ENCODE measurements at places on chromosomes 13 and 19.
A peak's percentile ranks its signal among the peaks of the same experiment; 100 is the strongest.

DNA sequence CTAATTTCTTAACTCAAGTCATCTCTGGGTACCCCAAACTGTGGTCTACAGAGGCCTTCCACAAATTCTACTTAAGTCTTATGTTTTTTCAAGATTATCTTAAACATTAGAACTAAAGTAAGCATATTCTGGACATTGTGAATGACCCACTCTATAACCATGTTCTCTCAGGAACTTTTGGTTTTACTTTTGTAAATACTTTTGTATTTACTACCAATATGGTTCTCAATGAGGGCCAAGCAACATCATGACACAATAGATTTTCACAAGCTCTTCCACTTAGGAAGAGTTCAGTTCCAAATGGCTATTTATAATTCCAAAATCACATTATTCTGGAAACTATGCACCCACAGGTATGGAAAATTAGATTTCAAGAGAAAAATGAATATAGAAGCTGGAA is 10.8 kb downstream of the DIAPH3 start:
- no peak for DNase-seq
- no peaks in the 10 kb centered on the region for H3K27me3 ChIP-seq
- H3K4me3 ChIP-seq = no peak overlapping the region
- peaks cover 13% of the 10 kb centered on the region for H3K4me1 ChIP-seq
- H3K27ac ChIP-seq = no peak overlapping the region

DNA sequence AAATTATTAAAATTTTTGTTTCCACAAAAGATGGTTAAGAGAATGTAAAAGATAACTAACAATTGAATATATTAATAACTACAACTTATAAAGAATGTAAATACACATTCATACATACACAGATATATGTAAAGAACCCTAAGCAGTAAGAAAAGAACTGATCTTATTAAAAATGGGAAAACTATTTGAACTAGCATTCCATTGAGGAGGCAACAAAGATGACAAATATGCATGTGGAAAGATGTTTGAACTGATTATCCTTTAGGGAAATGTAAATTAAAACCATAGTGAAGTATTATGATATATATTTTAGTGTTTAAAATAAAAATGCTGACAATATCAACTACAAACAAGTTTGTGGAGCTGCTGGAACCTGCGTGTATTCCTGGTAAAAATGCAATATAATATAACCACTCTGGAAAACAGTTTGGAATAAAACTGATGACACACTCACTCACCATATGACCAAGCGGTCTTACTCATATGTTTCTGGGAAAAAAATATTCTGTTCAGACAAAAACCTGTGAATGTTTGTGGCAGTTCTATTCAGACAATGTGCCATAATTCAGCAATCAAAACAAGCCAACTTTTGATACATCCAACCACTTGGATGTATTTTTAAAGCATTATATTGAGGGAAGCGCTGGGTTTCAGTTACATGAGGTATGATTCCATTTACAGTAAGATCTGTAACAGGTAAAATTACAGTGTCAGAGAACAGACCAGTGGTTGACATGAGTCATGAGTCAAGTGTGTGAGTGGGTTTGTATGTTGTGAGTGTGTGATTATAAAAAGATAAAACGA is 694.4 kb upstream of the SLITRK5 start:
- no peak overlapping the region for H3K27ac ChIP-seq
- no peaks in the 10 kb centered on the region for H3K36me3 ChIP-seq
- no peak overlapping the region for H3K4me3 ChIP-seq

DNA sequence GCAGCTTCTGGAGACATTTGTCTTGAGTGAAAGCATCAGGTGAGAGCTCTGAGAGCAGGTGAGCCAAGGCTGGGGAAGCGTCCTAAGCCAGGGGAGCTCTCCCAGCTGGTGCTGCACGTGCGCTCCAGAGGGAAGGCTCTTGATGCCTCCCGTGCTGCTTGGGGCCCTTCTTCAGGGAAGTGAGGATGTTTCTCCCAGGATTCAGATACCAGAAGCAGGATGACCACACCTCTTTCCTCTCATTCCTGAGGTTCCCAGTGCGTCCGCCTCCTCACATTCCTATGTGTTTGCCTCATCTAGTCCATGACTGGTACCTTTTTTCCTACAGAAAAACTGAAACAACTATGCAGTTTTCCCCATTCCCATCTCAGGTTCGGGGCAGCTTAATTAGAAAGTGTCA is 231.0 kb upstream of the IRS2 start:
- H3K36me3 ChIP-seq = no peaks in the 10 kb centered on the region
- H3K4me1 ChIP-seq = no peaks in the 10 kb centered on the region
- no peaks in the 10 kb centered on the region for H3K27me3 ChIP-seq
- no peak overlapping the region for H3K27ac ChIP-seq

DNA sequence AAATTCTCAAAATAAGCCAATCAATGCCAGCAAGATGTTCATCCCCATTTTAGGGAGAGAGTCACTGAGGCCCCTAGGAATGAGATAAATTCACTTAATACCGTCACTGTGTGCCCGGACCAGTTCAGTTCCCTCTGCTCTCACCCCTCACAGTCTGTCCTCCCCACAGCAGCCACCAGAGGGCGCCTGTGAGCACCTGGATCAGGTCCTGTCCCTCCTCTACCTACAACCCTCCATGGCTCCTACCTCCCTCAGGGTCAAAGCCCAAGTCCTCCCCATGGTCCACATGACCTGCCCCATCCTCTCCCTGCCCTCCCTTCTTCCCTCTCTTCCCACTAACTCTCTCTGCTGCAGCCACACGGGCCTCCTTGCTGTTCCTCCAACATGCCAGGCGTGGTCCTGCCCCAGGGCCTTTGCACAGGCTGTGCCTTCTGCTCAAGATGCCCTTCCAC is 42.0 kb upstream of the NFIC start:
- no peak overlapping the region for H3K27ac ChIP-seq
- peak; percentile 53 for DNase-seq
- H3K27me3 ChIP-seq = peaks cover 4% of the 10 kb centered on the region
- H3K36me3 ChIP-seq = no peaks in the 10 kb centered on the region
- no peak overlapping the region for H3K4me3 ChIP-seq
- peaks cover 2% of the 10 kb centered on the region for H3K4me1 ChIP-seq

GRCh38 chr13:75400775-75401174 is 81.2 kb downstream of the TBC1D4 start:
- no peak overlapping the region for H3K27ac ChIP-seq
- H3K27me3 ChIP-seq = peaks cover 12% of the 10 kb centered on the region
- DNase-seq = no peak
- no peaks in the 10 kb centered on the region for H3K36me3 ChIP-seq
- no peak overlapping the region for H3K4me3 ChIP-seq
- no peaks in the 10 kb centered on the region for H3K4me1 ChIP-seq

DNA sequence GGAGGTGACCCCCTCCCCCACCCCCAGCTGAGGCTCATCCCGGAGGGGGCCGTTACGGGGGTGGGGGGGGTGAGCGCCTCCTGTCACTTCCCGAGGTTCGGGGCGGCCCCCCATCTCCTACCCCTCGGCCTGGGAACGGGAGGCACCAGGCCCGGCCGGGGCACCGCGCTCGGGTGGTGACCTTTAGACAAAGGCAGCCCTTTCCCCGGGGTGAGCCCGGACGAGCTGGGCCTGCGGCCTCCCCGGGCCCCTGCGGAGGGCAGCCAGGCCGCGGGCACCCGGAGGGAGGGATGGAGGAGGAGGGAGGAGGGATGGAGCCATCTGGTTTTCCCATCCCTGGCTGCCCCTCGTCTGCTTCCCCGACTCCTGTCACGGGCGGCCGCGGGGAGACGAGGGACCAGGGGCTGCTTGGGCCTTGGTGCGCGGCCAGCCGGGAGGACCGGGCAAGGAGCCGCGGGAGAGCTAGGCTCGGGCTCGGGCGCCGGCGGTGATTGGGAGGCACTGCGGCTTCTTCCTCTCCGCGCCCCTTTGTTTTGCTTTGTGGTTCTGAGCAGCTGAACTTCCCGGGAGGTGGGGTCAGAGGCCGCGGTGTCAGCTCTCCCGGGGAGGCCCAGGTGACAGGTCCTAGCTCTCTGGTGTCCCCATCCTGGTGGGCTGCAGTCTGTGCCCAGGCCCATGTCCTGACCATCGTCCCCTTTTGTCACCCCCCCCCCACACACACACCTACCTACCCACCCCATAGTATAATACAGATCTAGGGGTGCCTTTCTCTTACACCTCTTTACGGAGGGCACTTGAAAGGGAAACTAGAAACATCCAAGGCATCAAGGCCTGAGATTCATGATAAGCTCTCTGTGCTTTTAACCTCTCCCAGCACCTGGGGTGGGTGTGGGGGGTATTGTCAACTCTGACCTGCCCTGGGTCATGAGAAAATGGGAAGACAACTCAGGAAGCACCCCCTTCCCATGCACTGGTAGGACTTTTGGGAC is 1.3 kb downstream of the BICRA start:
- peaks cover 13% of the 10 kb centered on the region for H3K36me3 ChIP-seq
- peak overlapping the region; percentile 77 for H3K27ac ChIP-seq
- H3K27me3 ChIP-seq = no peaks in the 10 kb centered on the region

- peak; percentile 37 for DNase-seq
- peaks cover 30% of the 10 kb centered on the region for H3K4me1 ChIP-seq
- peaks cover 14% of the 10 kb centered on the region for H3K36me3 ChIP-seq
- H3K4me3 ChIP-seq = no peak overlapping the region
- no peaks in the 10 kb centered on the region for H3K27me3 ChIP-seq
Observed at GRCh38 chr19:49327878-49328544, 3.0 kb upstream of the SLC6A16 start.

DNA sequence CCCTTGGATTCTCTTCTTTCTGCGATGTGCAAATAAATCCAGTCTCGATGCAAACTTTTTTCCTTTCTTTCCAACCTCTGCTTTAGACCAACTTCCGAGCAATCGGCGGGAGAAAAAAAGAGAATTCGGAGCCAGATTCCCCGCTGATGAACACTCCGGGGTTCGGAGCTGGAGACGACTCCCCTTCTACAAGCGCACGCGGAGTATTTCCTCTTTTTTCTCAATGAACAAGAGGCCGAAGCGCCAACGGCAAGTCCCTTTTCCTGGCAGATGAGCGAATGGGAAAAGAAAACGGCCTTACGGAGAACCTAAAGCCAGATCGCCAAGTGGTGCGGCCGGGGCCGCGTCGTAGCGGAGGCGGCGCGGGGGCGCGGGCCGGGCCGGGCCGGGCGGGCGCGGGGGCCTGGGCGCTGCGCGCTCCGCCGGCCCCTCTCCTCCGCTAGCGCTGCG is 250 bp downstream of the SPRY2 start:
- H3K4me3 ChIP-seq = no peak overlapping the region
- H3K27me3 ChIP-seq = peaks cover 33% of the 10 kb centered on the region
- H3K27ac ChIP-seq = no peak overlapping the region
- peak; percentile 6 for DNase-seq

- H3K27ac ChIP-seq = no peak overlapping the region
- peaks cover 70% of the 10 kb centered on the region for H3K27me3 ChIP-seq
- H3K4me3 ChIP-seq = peak overlapping the region; percentile 67
- H3K36me3 ChIP-seq = no peaks in the 10 kb centered on the region
- H3K4me1 ChIP-seq = peaks cover 14% of the 10 kb centered on the region
- DNase-seq = no peak
Observed at GRCh38 chr19:55172741-55173140, 6.3 kb upstream of the DNAAF3 start.

GRCh38 chr19:35789195-35789977 is 14.0 kb downstream of the ARHGAP33 start:
- no peaks in the 10 kb centered on the region for H3K27me3 ChIP-seq
- H3K27ac ChIP-seq = peak overlapping the region; percentile 31
- no peak for DNase-seq
- no peaks in the 10 kb centered on the region for H3K36me3 ChIP-seq
- no peaks in the 10 kb centered on the region for H3K4me1 ChIP-seq

DNA sequence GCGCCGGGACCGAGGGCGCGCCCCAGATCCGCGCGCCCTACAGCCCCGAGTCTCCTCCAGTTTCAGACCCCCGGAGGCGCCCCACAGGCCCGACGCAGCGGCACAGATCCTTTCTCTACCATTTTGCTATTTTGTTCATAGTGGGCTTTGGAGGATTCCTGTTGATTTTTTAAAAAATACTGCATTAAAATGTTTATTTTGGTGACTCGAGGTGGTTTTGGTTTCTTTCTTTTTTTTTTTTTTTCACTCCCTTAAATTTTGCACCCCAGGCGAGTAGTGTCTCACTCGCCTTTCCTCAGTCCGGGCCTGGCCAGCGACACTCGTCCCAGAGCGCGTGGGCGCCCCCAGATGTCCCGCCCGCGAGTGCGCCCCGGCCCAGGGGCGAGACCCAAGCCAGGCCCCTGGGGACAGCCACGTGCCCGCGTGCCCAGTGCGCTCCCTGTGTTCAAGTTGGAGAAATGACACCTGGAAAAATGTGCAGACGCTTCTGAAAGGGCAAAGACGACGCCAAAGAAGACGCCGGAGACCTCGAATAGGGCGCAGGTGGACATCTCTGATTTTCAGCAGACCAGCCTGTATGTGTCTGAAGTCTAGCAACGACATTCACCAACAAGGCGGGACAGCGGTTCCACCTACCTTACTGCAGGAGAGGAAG is 471 bp upstream of the INSR start:
- no peak for DNase-seq
- no peak overlapping the region for H3K27ac ChIP-seq
- H3K4me1 ChIP-seq = peaks cover 5% of the 10 kb centered on the region

- H3K4me3 ChIP-seq = no peak overlapping the region
- H3K27me3 ChIP-seq = no peaks in the 10 kb centered on the region
- H3K4me1 ChIP-seq = no peaks in the 10 kb centered on the region
- H3K36me3 ChIP-seq = no peaks in the 10 kb centered on the region
Observed at GRCh38 chr13:88246239-88246638, 575.1 kb downstream of the SLITRK5 start.

GRCh38 chr13:112714376-112715174 is 24.7 kb downstream of the ATP11A start:
- no peaks in the 10 kb centered on the region for H3K36me3 ChIP-seq
- H3K4me1 ChIP-seq = no peaks in the 10 kb centered on the region
- H3K27me3 ChIP-seq = no peaks in the 10 kb centered on the region
- no peak overlapping the region for H3K4me3 ChIP-seq
- no peak overlapping the region for H3K27ac ChIP-seq
- DNase-seq = no peak

GRCh38 chr19:13211426-13212308 is 61.5 kb downstream of the IER2 start:
- no peak overlapping the region for H3K4me3 ChIP-seq
- peak overlapping the region; percentile 39 for H3K27ac ChIP-seq
- H3K36me3 ChIP-seq = no peaks in the 10 kb centered on the region
- DNase-seq = no peak
- H3K4me1 ChIP-seq = peaks cover 18% of the 10 kb centered on the region

DNA sequence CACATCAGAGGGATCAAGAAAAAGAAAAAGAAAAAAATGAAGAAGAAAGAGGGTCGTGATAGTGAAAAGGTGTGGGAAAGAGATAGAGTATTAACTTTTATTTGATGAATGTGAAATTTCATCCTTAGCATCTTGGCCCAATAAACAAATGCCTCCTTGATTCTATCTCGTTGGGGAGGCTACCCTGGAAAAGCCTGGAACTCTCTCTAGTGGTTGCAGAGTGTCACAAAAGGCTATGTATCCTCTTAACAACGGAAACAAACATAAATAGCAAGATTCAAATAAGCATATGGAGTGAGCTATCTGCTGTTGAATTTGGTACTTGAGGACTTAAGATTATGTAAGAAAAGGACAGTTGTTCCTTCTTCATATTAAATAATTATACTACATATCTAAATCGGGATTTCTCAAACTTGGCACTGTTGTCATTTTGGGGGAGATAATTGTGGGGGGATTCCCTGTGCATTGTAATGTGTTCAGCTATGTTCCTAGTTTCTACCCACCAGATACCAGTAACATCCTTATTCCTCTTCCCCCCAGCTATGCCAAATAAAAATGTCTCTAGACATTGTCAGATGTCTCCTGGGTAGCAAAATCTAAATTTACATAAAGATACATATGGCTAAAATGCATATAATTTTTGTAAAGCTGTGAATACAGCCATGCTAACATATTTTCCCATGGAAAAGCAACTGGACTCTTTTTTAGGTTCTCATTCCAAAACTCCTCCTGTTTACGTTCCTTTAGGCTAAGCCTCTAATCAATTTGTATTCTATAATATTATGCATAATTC is 557.2 kb downstream of the DCT start:
- H3K36me3 ChIP-seq = no peaks in the 10 kb centered on the region
- no peak for DNase-seq
- no peak overlapping the region for H3K27ac ChIP-seq
- H3K27me3 ChIP-seq = no peaks in the 10 kb centered on the region
- H3K4me1 ChIP-seq = no peaks in the 10 kb centered on the region

Measured in T-helper 2 cell treated with Interferon-gamma antibody and Interleukin-4, amounts not matched to agents 5 μg/mL and 100 μg/mL, for 36 hours (primary cell).